ENCODE measurements at places on chromosomes 6 and 20.

DNA sequence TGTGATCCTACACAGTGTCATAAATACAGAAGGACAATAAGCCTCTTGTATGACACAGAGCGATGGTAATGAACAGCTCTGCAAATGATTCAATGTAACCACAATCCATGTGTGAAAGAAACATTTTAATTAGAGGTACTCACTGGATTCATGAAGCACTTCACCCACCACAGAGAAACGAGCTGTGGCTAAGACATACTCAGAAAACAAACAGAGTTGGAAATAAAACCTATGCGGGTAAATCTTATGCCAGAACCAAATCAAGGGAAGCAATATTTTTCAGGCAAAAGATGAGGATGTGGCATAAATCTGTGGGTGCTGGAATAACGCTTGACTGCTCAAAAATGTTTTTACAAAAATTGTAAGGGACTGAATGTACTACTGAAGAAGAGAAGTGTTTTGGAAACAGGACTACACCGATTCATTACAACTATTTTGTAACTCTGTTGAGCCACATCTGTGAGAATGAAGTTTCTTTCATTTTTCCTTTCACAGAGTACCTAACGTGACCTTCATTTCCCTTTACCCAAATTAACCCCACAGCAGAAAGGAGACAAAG is 112.1 kb downstream of the WDR27 start:
- DNase-seq = no peak

DNA sequence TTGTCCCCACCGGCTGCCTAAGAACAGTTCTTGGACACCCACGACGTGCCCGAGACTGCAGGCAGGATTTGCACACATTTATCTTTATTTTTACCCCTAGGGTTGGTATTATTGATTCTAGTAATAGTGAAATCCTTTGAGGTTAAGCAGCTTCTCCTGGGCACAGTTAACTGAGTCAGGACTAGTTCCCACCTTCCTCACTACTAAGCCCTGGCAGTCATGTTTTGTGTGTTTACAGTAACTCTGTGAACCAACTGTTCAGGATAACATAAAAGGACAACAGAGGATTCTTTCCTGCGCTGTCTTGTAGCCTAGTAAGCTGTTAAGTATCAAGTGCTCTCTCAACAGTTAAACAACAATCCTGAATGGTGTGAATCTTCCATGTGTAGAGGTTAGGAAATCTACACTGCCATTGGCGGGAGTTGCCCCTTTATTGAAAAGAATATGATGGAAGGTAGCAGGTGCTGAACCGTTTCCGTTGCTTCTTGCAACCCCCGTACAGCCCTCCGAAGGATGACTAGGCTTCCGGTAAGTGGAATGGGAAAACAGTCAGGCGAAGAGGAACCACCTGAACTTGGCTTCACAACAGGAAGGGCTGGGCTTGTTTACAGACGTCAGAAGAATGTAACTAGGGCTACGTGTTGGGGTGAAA is 979 bp upstream of the SOD2 start:
- peak; percentile 30 for DNase-seq

DNA sequence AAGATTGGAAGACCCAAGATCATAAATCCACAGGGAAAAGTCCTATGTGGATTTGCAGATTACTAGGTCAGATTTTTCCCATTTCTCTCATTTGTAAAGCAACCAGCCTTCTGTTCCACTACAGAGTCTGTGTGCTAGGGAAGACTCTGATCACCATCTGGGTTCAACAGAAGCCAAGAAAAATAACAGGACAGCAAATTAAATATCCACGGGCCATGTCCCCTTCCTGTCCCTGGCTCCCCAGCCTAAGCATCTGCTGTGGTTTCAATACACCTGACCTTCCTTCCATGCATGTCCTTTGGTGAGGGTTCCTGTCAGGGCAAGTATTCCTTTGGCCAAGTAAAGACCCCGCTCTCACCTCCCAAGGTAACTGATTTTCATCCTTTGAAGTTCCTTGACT is 558.8 kb downstream of the KIF16B start:
- no peak for DNase-seq

GRCh38 chr20:35954907-35955251 is 577 bp upstream of the SCAND1 start:
- DNase-seq = peak; percentile 51

GRCh38 chr6:142316791-142317368 is 15.1 kb downstream of the ADGRG6 start:
- DNase-seq = no peak

DNA sequence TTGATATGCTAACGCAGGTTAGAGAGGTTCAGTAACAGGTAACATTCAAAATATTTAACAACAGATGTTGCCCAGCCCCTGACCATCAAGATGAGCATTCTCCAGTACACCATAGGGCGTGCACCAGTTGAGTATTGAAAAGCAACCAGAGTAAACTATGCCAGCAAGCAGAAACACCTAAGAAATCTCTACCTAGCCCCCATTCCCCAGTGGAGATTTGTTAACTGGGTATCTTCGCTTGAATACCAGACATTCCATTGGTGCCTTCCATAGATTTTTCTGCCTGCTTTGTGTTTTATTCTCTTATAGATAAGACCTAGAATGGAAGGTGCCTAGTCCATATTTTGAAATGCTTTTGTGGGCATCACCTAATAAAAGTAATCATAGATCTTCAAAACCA is 623.9 kb downstream of the KIF16B start:
- no peak for DNase-seq

GRCh38 chr20:19855416-19855815 is 97.4 kb downstream of the RIN2 start:
- DNase-seq = no peak

GRCh38 chr6:18990059-18990978 is 603.2 kb downstream of the RNF144B start:
- peak; percentile 26 for DNase-seq

DNA sequence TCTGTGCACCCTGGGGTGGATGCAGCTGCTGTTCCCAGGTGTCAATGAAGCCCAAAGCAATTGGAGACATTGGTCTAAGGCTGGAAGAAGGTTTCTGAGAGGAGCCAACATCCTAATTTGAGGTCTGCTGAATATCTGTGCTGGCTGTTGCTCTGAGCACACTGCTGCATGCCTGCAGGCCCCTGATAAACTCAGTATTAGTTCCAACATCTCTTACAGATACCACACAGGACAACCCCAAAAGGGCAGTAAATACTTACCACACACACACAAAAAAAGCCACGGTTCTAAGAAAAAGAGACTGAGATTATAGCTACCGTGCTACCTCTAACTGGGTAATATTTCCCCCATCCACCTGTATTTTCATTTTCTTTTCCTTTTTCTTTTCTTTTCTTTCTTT is 164.3 kb upstream of the SOX4 start:
- no peak for DNase-seq

GRCh38 chr6:130966344-130966980 is 96.6 kb downstream of the EPB41L2 start:
- no peak for DNase-seq

GRCh38 chr6:125924169-125924568 is 32.4 kb upstream of the HINT3 start:
- peak; percentile 87 for DNase-seq

GRCh38 chr6:169714178-169714577 is 10.1 kb downstream of the PHF10 start:
- no peak for DNase-seq

GRCh38 chr20:45948742-45949541 is 14.5 kb downstream of the PCIF1 start:
- DNase-seq = no peak

GRCh38 chr6:139181236-139181635 is 46.4 kb downstream of the HECA start:
- DNase-seq = no peak

- DNase-seq = no peak
These were observed 9.1 kb downstream of the DYNLRB1 start for GRCh38 chr20:34525342-34525708.

DNA sequence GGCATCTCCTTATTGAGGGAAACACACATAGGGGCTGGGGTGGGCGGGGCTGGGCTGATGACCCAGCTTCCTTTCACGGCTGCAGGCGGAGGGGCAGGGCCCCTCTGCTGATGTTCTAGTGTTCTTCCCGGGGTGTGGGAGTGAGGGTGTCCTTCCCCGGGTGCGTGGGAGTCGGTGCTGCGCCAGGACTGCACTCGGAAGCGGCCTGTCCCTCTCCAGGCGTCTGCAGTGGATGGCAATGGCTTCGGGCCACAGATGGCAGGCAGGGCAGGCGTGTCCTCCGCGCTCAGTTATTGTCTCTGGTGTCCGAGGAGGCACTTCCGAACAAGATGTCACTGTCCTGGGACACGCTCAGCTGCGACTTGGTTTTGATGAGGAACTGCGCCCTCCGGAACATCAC is 19.2 kb downstream of the KCNG1 start:
- no peak for DNase-seq

DNA sequence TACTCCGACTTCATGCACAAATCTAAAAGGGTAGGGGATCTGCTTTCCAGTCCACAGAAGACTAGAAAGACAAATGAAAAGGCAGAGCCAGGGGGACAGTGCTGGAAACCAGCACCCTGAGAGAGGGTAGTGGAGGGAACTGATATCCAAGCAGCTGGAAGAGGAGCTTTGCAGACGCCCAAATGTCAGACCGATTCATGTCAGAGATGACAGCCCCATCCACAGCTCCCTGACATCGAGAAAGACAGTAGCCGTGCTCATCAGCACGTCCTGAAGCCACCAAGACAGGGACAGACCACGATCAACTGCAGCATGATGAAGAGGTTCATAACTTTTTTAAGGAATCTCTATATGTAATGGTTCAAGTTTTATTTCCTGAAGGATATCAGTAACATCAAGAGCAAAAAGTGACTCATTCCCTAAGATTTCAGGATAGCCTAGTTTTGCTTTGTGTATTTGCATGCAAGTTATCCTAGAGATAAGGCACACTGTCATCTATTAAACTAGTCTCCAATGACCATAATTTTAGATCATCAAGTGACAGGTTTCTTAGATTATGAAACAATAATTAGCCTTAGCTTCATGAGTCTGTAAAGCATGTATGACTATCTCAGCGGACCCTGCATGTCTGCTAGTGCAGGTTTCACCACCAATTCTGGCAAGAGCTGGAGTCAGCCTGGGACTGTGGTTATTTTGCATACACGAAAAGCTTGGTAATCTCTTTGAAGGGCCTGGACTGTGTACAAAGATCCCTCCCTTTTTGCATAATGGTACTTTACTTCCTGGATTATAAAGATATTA is 43.0 kb downstream of the PRDM1 start:
- no peak for DNase-seq
